ENCODE measurements at places on chromosomes 13 and 19.

- DNase-seq = peak; percentile 10
These were observed 989 bp downstream of the ZNF766 start for GRCh38 chr19:52270266-52270885.

GRCh38 chr19:18746401-18747325 lies 44.4 kb downstream of the COMP start:
- DNase-seq = no peak

- DNase-seq = no peak
These were observed 42.0 kb downstream of the CYSLTR2 start for GRCh38 chr13:48695776-48696175.

- no peak for DNase-seq
These were observed 71.8 kb downstream of the CAB39L start for GRCh38 chr13:49371943-49372613.

- DNase-seq = no peak
These were observed 94.7 kb downstream of the WTIP start for GRCh38 chr19:34576292-34576691.

DNA sequence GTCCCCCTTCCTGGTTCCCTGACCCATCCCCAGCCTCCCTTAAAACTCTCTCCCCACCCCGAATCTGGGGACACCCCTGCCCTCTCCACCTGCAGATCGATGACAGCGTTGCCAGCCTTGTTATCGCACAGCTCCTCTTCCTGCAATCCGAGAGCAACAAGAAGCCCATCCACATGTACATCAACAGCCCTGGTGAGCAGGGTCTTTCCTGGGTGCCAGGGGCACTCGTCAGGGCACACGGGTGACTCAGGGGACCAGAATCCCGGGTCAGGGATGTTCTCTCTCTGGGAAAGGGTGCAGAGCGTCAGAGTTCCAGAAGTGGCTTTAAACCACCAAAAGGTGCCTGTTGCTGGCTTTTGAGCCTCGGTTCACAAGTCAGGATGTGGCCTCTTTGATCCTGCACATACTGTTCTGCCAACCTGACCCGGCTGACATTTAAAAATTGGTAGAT lies 1.0 kb downstream of the CLPP start:
- DNase-seq = no peak

- DNase-seq = no peak
These were observed 8.5 kb downstream of the RELB start for GRCh38 chr19:45009625-45010255.

Measured in naive B cell (primary cell).